ENCODE measurements at places on chromosomes 4 and X. TPM values are rescaled to one million over a fixed set of nuclear protein-coding genes. Genes with fewer than 3 reads are reported as not detected.

Gene GAGE13
- total RNA-seq: not detected

Gene CLDN34
- not detected for total RNA-seq

Gene SCML2
- total RNA-seq: 2.3 TPM

Gene SLC6A14
- total RNA-seq: 4.0 TPM

Gene SYTL4
- total RNA-seq: 26.1 TPM

Gene P2RY8
- not detected for total RNA-seq

Gene NDST4
- total RNA-seq: 5.1 TPM

Gene SLC38A5
- 5.0 TPM for total RNA-seq

Data from stomach (tissue), 19 donors.